ENCODE measurements at places on chromosomes 2 and 18.

GRCh38 chr2:21422724-21423522 is 299.2 kb downstream of the TDRD15 start:
- no peak for DNase-seq

GRCh38 chr2:239858179-239858578 is 167.0 kb downstream of the NDUFA10 start:
- DNase-seq, result no peak

DNA sequence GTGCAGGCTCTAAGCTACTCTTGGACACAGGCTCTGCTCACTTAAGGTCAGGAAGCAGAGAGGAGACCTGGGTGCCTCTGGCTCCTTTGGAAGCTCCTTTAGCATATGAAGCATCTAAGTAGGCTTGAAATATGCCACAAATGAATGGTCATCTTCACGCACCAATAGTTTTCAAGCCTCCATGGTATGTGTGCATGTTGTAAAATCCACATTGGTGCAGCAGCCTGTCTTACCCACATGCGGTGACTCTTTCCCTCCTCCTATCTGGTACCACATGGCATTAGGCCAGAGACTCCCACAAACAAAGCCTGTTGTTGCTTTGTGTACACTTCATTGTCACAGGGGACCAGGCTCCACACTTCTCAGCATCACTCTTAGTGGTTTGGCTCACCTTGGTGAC is 442.2 kb upstream of the RAB12 start:
- DNase-seq, result no peak

DNA sequence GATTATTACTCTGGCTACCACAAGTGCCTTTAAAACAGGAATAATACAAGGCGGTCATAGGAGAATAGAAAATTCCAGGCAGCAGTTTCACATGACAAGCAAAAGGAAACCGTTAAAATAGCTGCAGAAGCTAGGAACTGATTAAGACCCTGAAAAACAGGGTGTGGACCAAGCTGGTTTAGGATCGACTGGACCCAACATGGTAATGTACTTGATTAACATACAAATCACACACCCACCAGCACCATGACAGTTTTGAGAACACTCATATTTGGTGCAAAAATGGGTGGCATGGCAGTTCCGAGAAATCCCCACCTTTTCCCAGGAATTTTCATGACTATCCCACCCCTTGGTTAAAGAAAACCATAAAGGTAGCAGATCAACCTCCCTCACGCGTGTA is 51.9 kb upstream of the TMEM163 start:
- DNase-seq, result no peak

GRCh38 chr2:35852-36251 is 10.5 kb downstream of the FAM110C start:
- DNase-seq, result no peak

- no peak for DNase-seq
Measured at GRCh38 chr2:85986121-85986520, 97.3 kb upstream of the ST3GAL5 start.

DNA sequence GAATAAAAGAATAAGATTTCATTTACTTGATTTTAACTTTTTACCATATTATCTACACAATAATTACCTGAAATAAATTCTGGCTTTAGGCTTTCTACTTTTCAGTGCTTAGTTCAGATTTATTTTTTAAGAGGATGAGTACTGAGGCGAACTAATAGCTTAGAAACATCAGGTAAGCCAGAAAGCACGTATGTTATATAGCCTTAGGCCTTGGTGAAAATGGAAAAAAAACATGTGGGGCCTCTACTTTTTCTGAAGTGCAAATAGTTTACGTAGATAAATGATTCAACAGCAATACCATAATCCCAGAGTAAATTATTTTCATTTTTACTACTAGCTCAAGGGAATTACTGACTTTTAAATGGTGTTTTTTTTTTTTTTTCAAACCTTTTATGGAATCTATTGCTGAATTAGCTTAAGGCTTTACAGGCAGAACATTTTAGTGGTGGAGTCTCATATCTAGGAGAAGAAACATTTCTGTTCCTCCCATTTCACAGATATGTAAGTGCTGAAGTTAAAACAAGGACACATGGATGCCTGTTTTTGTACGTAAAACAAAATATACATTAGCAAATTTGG is 6.2 kb downstream of the CPS1 start:
- DNase-seq, result no peak

DNA sequence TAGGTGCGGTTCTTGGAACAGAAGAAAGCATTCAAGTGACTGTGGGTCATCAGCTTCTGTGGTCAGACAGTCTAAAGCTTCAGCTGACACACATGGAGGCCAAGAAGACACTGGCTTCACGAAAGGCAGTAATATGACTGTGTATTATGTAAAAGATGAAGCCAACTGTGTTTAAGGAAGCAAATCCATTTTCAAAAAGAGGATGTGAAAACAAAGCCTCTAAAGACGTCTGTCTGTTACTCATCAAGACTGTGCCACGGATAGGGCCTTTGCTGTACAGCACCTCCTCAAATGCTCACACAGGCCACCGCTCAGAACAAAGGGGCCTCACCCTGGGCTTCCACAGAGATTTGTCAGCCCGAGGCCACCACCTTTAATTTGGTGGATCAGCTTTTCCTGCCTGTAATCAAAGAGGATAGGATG is 21.1 kb upstream of the TMEM163 start:
- DNase-seq, result peak; percentile 66

DNA sequence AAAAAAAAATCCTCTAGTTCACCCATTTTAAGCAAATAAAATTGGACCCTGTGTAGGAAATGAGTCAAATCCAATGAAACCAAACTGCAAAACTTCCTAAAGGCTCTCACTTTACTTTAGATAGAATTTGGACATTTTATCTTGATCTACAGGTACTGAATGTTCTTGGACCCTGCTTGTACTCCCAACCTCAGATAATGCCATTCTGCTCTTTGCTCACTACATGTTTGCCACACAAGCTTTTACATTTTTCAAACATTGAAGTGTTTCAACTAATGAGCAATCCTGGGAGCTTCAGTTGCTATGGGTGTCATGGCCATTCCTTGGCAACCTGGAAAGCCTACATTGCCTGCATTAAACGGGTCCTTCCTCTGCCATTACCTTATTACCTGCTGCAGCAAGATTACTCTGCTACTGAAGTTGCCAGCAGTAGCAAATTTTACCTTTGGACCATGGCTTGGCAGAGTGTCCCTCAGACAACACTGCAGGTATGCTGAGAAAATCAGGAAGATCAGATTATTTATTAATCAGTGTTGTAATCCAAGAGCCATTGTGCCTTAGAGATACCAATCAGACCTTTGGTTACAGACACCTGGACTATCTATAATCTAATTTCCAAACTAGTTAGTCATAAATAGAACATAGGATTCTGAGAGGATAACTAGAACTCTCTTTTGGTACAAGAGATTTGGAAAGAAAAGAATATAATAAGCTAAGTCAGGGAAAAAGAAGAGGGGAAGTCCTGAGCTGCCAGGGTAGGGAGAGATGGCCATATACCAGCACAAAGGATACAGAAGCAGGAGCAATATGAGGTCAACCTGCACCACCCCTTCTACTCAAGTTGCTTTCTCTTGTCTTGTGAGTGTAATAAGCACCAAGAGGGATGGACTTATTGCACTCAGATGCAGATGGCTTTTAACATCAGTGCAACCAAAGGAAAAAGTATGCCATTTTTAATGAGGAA is 293.3 kb upstream of the TFPI start:
- DNase-seq, result no peak

- DNase-seq, result peak; percentile 99
Measured at GRCh38 chr2:226652369-226652768, 147.3 kb downstream of the IRS1 start.
